ENCODE measurements at places on chromosomes 2 and 18.

GRCh38 chr2:238989484-238989883, 141.6 kb downstream of the TWIST2 start:
- DNase-seq: no peak

DNA sequence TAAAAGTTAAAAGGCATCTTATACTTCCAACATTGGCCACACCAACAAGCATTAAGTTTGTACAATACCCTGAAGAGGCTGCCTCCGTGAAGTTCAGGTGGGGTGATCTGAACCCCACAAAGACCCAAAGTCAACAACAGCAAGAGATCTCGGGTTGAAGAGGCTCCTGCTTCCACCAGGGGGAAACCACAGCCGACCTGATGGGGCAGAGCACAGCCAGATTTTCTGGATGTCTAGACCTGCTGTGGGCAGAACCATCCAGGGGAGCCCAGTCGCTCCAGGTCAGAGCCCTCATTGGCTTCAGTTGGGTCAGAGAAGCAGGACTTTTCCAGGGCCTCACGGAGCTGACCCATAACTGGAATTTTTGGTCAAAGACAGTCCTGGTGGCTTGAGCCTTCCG, 66.5 kb upstream of the ACKR3 start:
- DNase-seq: no peak

DNA sequence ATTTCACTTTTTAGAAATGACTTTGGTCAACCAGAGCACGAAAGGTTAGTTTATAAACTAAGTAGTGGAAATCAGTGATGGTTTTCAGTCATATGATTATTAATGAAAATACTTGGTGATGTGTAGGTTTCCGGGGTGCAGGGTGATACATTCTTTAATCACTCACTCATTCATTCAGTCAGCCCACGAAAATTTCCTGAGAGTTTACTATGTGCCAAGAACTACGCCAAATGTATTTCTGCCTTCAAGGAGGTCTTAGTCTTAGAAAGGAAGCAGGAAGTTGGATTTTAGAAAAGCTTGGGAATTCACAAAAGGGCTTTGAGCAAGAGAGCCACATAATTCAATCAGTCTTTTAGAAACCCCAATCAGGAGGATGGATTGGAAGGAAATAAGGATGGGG, 543.6 kb downstream of the PLCL1 start:
- DNase-seq: no peak

DNA sequence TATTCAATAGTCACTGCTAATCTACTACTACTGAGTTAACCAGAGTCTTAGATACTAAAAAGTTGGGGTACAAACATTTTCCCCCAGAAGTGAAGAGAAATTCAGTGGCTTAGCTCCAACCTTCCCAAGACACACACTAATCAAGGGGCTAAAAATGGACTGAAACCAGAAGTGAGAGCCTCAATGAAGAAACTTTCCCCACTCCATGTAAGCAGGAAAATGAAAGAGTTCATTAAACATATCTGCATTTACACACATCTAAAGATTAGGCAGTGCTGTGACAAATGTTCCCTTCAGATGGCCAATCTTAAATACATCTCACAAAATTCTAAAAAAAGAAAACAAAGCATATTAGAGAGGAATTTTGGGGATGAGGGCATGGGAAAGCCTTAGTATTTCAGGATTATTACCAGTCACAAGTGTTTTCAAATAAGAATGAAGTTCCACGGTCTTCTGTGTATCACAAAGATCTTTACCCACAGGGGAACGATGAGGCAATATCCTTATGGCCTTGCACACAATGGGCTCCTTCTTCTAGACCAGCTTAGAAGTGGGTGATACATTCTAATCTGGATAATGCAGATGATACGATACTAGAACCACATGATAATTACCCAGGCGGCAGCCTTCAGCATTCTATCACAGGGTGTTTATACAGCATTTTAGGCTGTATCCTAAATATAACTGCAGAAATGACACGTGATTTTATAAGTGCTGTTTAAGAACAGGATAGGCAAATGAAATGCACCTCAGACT, 17.1 kb downstream of the ANKRD44 start:
- DNase-seq: no peak

GRCh38 chr2:223477318-223477717, 124.8 kb downstream of the SCG2 start:
- no peak for DNase-seq

GRCh38 chr18:52499016-52499415, 159.0 kb downstream of the DCC start:
- DNase-seq: no peak

GRCh38 chr2:173819852-173820251, 145.3 kb downstream of the SP3 start:
- DNase-seq: no peak

- DNase-seq: no peak
These were observed 94.5 kb upstream of the TTC39C start for GRCh38 chr18:23920054-23920453.

- no peak for DNase-seq
These were observed 5.6 kb downstream of the CELF4 start for GRCh38 chr18:37560003-37560402.

GRCh38 chr18:74796841-74797576, 199.3 kb downstream of the ZNF407 start:
- DNase-seq: no peak

GRCh38 chr2:240131296-240131695, 4.8 kb downstream of the COPS9 start:
- no peak for DNase-seq

- DNase-seq: no peak
These were observed 270.2 kb downstream of the LOXHD1 start for GRCh38 chr18:46386788-46387187.

GRCh38 chr18:36519358-36519757, 221.8 kb downstream of the FHOD3 start:
- no peak for DNase-seq

DNA sequence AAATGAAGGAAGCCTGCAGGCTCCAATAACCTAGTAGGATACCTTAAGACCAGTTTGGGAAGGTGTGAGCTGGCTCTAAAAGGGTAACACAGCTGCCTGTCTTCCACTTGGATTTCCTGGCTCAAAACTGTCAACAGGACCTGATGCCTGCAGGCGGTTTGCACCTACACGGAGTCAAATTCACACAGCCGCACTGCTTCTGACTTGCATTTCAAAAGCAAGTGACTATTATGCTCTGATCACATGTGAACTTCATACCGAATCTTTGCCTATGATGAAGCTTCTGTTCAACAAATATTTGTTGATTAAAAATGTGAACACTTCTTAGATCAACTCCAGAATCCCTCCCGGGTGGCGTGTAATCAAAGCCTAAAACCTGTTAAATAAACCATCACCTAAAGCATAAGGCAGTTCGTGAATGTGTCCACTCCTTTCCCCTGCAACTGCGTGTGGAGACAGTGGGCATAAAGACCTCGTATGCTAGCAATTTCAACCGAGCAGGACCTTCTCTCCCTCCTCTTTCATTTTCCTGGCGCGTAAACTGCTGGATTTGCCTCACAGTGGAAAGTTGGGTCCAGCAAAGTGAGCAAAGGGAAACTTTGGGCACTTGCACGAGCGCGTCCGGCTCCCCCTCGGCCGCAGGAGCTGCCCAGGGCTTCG, 784 bp downstream of the CRACDL start:
- DNase-seq: no peak

GRCh38 chr2:28507796-28508764, 12.2 kb downstream of the PLB1 start:
- no peak for DNase-seq

DNA sequence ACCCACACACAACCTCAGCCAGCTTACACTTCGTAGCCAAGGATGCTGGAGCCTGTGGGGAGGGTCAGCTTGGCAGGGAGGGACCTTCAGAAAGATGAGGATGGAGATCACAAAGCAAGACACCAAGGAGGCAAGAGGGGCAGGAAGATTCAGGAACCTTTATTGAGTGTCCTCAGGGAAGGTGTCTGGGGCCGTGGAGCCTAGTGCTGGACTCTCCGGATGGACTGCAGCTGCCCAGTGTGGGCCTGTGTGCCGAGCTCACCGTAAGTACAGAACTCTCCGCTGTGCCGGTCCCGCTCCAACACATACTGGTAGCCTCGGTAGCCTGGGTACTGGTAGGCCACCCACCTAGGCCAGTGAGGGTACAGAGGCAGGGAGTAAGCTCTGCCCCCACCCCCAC, 3.2 kb downstream of the CRYBA2 start:
- no peak for DNase-seq

GRCh38 chr2:187338679-187339121, 109.4 kb downstream of the CALCRL start:
- DNase-seq: no peak

GRCh38 chr2:167761465-167762136, 485.8 kb downstream of the STK39 start:
- no peak for DNase-seq

GRCh38 chr2:121076885-121077549, 208.0 kb downstream of the TFCP2L1 start:
- peak; percentile 64 for DNase-seq

DNA sequence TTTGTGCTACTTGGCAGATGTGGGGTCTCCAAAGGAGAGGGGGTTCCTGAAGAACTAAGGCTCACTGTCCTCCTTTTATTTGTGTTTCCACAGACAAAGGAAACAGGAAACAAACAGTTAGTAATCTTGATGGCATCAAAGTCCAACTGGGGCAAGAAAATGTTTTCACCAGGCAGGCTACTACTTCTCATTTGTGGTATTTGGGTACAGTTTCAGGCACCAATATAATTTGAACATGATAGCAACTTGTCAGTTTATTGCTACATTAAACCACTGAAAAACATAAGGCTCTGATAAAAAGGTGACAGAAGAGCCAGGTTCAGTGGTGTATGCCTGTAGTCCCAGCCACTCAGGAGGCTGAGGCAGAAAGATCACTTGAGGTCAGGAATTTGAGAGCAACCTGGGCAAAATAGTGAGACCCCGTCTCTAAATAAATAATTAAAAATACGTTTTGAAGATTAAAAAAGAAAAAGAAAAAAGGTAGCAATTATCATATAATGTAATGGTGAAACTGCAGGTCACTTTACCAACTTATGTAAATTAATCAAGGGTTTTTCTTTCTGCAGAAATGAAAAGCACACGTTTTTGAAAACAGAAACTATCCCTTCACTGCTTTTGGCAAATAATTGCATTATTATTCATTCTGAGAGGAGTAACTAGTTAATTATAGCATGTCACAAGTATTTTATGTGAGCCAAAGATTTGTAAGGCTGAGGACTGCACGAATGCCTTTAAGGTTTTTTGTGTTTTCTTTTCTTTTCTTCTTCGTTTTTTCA, 157.5 kb upstream of the CAVIN2 start:
- no peak for DNase-seq

- no peak for DNase-seq
These were observed at the start of gene FIGN for GRCh38 chr2:163735685-163736432. TSS of gene FIGN (minus strand) at chr2:163736008. CDS start at chr2:163734927, 1,081 bp downstream.

DNA sequence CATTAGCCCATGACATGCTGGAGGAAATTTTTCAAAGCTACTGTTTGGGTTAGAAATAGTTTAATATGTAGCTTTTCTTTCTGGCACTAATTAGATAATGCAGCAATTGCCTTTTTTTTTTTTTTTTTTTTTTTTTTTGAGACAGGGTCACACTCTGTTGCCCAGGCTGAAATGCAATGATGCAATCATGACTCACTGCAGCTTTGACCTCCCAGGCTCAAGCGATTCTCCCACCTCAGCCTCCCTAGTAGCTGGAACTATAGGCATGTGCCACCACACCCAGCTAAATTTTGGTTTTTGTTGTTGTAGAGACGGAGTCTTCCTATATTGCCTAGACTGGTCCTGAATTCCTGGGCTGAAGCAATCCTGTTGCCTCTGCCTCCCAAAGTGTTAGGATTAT, 136.2 kb downstream of the SP100 start:
- no peak for DNase-seq

GRCh38 chr2:189613650-189614420, 33.2 kb upstream of the SLC40A1 start:
- no peak for DNase-seq

GRCh38 chr18:33440060-33441043, at the start of gene CCDC178:
TSS of gene CCDC178 (minus strand) at chr18:33440721. CDS start at chr18:33412088, 28,633 bp downstream.
- DNase-seq: no peak

- no peak for DNase-seq
These were observed 597.2 kb upstream of the KLHL29 start for GRCh38 chr2:22787745-22788144.

DNA sequence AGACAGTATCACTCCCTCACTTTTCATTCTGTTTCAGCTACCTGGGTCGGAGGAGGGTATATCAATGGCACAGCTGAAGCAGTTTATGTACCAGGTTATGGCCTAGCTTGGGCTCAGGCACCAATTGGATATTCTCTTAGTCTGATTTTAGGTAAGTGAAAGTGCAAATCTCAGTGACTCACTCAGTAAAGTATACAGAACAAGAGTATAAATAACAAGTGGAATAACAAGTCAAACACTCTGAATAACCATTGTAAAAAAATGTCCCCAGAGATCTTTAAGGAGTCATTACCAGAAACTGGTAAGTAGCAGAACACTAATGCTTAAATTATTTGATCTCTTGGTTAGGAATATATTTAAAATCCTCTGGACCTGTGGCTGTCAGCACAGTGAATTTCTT, 5.7 kb downstream of the SLC5A7 start:
- no peak for DNase-seq

GRCh38 chr2:236078297-236079255, 89.6 kb downstream of the GBX2 start:
- no peak for DNase-seq

GRCh38 chr2:240685771-240686371, 3.2 kb upstream of the AQP12B start:
- DNase-seq: no peak

- DNase-seq: no peak
These were observed 131.8 kb downstream of the AFF3 start for GRCh38 chr2:100010606-100011005.

- DNase-seq: no peak
These were observed 294.4 kb upstream of the MC4R start for GRCh38 chr18:60667016-60667415.

- no peak for DNase-seq
These were observed 39.7 kb downstream of the EPB41L5 start for GRCh38 chr2:120052597-120052996.

DNA sequence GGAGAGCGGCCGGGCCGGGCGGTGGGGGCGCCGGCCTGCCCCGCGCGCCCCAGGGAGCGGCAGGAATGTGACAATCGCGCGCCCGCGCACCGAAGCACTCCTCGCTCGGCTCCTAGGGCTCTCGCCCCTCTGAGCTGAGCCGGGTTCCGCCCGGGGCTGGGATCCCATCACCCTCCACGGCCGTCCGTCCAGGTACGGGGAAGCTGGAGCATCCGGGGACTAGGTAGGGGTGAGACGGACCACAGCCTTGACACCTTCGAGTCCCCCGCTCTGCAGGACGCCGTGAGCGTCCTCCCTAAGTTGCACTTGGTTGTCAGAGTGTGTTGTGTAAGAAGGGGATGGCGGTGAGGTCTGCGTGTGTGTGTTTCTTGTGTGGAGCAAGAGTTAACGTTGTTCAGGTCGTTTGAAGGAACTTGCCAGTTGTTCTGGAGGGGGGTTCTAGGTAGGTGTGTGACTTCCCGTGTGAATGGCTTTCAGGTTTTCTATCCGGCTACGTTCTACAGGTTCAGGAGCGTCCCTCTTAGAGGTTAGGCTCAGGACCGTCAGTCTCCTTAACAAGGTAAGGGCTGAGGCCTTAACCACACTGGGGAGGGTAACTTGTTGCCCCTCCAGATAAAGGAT, 393 bp downstream of the IL1R1 start:
- no peak for DNase-seq

GRCh38 chr2:121541495-121541894, 10.8 kb downstream of the RNU4ATAC start:
- DNase-seq: no peak

- no peak for DNase-seq
These were observed 42.8 kb downstream of the KLHL14 start for GRCh38 chr18:32730068-32730467.

Measured in stimulated activated CD4-positive, alpha-beta T cell treated with anti-CD3 and anti-CD28 coated beads, Interleukin-12 subunit alpha, Interleukin-12 subunit beta, amount 100 ng/mL, for 48 hours (primary cell).